ENCODE measurements at places on chromosomes 7 and 10.
A peak's percentile ranks its signal among the peaks of the same experiment; 100 is the strongest.

- no peak for DNase-seq
Measured at GRCh38 chr7:4713183-4713784, 31.2 kb downstream of the FOXK1 start.

DNA sequence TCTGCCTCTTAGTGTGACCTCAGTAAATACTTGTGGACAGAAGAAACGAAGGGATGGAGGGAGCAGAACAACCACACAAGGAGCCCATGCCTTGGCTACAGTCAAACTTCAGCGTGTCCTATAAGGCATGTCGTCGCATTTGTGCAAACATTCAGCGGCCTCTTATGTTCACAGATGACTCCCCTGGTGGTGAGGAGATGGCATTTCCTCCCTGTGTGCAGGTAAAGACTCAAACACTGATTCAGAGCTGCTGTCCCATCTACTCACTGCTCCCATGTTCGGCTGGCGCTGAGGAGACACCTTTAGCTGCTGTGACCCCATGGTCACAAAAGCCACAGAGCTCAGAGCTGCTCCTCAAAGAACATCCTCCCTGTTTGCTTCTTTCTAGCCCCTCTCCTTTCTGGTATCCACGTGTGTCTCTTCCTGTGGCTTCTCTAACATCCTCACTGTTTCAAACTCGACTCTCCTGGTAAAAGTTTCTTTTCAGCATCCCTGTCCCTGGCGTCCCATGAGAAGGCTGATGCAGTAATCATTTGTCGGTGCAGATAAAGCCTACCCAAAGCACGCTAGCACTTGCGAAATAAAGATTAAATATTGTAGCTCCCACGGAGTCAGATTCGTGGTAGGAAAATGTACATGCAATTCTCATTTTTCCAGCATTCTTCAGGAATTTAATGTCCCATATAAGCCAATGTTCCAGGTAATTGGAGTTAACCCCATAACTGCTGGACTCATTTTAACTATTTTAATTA is 124.9 kb upstream of the NEBL start:
- no peak for DNase-seq

- no peak for DNase-seq
Measured at GRCh38 chr10:114511881-114512280, 107.6 kb upstream of the AFAP1L2 start.

- no peak for DNase-seq
Measured at GRCh38 chr10:112678581-112678980, 231.6 kb downstream of the VTI1A start.

DNA sequence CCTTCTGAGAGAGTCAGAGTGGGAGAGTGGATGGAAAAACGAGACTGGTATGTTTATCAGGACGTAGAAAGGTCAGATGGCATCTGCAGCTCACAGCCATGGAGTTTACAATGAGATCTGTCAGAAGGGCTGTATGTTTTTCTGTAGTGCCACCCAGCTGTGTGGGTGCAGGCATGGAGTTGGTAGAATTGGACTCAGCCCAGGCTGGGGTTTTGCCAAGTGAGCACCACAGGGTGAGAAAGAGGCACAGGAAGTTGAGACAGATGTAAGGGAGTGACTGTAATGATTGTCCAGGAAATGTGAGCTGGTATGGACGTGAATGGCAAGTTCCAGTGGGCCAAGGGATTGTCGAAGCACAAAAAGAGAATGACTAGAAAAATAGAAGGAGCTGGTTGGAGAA is 9.1 kb upstream of the ZYX start:
- no peak for DNase-seq

- no peak for DNase-seq
Measured at GRCh38 chr10:45183174-45183573, 132.2 kb downstream of the OR13A1 start.

DNA sequence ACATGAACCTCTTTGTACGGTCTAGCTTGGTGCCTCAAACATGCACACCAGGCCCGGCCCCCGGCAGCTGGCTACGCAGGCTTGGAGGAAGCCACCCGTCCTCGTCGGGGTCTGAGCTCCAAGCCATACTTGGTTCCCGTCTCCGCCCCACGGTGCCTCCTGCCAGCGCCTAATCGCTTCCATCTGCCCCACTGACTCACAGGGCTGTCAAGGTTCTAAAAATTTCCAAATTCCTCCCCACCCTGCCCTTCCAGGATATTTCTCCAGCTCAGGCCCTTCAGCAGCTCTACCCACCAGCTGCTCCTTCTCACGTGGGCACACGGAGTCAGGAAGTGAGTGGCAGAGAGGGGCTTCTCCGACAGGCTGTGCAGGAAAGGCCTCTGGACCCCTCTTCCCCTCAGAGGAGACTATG is 38.8 kb downstream of the TMEM270 start:
- DNase-seq = no peak

DNA sequence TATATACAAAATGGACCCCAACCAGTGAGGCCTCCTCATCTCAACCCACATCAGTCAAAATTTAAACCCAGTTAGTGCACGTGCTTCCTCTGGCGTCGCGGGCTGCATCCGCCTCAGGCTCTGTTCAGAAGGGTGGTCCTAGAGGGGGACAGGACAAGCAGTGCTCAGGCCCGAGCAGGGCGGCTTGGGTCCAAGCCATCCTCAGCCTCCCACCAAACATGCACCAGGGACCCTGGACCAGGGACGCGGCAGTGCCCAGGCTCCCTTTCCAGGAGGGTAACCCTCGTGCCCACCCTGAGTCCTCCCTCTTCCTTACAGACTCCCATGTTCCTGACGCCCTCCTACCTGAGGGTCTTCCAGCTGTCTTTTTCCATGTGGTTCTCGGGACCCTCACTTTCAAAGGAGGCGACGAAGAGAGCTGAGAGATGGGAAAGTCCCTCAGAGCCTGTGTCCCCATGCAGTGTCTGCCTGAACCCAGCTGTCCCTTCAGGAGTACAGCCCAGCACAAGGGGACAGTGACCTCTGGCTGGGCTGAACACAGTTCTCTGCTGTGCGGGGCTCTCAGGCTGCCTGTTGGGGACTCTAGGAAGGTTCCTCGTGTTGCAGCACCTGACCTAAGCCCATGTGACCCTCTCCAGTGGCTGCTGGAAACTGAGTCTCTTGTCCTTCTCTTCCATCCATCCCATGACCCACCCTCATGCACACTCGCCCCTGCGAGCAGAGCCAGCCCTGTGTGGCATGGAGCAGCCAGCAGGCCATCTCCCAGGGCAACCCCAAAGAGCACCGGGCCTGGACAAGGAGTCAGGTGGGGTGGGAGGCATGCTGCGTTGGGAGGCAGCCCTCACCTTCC is 58.1 kb downstream of the CSGALNACT2 start:
- DNase-seq = no peak

DNA sequence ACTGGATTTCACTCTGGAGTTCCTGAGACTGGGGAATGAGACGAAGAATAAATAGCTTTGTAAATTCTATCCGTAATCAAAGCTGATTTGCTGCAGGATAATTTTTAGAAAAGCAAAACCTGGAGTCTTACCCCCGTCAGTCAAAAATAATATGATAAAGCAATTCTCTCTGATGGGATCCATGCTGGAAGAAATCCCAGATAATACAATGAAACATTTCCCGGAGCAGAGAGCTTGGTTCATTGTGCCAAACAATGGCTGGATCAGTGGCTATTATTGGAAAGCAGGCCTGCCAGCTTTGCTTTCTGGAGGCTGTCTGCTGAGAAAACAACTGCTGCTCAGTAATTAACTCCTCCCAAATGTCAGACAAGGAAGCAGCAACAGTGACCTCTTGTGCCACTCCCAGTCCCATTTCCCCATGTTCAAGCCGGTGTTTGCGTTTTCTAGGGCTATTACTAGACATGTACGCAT is 609.4 kb upstream of the PCDH15 start:
- DNase-seq = no peak

DNA sequence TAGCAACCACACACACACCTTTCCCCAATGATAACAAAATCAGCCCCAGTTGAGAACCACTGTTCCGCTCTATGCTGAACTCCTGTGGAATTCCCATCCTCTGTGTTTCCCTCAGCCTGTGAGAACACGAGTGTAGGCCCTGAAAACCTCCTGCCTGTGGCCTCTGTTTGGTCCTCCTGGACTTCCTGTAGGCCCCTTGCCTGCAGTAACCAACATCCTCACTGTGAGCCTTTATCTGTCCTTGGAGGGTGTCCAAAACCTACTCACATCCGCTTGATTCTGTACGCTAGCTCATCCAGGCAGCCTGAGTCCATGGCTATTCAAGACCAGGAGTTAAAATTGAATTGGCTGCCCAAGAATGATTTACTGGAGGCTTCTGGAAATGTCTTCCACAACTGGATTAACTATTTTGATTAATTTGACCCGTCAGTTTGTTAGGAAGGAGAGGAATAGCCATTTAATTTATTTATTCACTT is 149.8 kb downstream of the AKR1D1 start:
- DNase-seq = no peak

DNA sequence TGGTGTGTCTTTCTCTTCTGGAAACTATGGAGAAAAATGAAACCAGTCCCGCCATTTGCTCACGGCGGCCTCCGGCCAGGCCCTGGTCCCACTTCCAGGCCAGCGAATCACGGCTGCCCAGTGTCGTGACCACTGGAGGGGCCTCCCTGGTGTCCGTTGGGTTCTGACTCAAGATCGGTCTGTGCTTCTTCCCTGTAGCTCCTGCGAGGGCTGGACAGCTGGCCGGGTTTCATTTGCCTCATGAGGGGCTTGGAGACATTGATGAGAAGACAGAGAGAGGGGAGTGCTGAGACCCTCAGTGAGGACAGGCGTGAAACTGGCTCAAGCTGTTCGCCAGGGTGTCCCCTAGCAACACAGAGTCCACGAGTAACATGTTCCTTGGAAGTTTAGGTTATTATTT is 108.6 kb downstream of the ADARB2 start:
- DNase-seq = no peak

DNA sequence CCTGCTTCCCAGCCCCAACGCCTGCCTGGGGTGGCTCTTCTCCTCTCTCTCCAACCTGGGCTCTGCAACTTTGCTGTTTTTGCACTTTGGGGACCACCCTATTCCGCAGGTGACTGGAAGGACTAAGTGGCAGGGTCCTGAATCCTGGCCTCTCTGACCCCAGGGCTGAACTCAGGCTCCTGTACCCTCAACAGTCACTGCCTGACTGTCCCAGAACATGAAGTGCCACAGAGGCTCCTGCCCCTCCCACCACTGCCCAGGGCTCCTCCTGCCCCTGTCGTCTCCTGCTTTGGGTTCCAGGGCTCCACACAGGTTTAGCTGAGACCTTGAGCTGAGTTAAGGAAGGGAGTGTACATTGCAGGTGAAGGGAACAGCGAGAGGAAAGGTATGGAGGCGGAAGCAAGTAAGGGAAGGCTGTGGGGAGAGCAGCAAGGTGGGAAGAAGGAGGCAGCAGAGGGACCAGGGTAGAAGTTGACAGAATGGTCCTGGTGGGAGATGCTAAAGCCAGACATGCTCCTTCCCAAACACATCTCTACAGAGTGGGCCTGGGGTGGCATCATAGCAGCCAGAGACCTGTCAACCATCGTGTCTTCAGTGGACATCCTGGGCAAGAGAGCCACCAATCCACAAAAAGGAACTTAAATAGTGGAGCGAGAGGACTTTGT is 5.7 kb upstream of the GRID1 start:
- no peak for DNase-seq

GRCh38 chr7:64098-64915 is 128.1 kb upstream of the FAM20C start:
- DNase-seq = peak; percentile 17

GRCh38 chr10:119655566-119656001 is 4.4 kb downstream of the BAG3 start:
- no peak for DNase-seq

DNA sequence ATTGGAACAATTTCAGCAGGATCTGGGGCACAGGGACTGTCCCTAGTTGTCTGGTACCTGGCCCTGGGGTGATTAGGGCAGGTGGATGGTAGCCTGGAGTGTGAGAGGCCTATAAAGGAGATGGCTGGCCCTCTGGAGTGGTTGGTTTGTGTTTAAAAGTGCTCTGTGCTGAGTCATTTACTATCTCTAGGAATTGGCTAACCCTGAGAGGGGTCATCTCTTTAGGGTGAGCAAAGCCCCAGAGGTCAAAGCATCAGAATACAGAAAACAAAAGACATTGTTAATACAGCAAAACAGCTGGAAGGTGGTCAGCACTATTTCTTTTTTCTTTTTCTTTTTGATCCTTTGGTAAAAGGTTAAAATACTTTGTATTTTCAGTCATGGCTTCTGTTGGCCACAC is 43.4 kb upstream of the BMPER start:
- DNase-seq = no peak

- no peak for DNase-seq
Measured at GRCh38 chr10:114911052-114911711, 26.8 kb upstream of the TRUB1 start.

DNA sequence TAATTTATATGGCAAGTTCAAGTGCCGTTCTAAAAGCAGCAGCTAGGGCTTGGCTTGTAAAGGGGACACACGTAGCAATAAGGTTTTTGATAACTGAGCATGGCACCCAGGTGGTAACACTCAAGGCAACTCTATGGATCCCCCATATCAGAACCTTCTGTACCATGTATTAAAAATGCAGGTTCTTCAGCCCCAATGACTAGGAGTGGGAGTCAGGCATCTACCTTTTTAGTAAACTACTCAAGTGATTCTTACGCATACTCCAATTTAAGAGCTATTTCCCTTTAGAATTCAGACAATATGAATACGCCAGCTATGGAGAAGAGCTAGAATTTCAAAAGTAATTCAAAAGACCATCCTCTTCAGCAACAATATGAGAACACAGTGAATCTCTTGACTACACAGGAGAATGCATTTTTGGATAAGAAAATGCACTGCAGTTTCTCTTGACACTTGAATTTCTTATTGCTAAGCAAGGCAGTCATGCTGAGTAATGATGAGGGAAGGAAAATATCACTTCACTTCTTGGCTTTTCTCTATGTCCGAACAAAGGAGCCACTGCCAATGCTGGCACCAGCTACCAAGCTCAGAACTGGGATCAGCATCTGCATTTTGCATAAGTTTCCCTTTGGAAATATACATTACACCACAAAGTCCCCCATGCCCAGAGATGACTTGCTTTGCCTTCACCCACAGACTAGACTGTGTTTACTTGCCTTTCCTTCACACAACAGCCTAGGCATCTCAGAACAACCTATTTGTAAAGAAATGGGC is 53.5 kb downstream of the ABLIM1 start:
- DNase-seq = no peak

- no peak for DNase-seq
Measured at GRCh38 chr7:137925754-137926153, 76.1 kb downstream of the CREB3L2 start.

- no peak for DNase-seq
Measured at GRCh38 chr10:127845756-127846155, 47.0 kb downstream of the CLRN3 start.

DNA sequence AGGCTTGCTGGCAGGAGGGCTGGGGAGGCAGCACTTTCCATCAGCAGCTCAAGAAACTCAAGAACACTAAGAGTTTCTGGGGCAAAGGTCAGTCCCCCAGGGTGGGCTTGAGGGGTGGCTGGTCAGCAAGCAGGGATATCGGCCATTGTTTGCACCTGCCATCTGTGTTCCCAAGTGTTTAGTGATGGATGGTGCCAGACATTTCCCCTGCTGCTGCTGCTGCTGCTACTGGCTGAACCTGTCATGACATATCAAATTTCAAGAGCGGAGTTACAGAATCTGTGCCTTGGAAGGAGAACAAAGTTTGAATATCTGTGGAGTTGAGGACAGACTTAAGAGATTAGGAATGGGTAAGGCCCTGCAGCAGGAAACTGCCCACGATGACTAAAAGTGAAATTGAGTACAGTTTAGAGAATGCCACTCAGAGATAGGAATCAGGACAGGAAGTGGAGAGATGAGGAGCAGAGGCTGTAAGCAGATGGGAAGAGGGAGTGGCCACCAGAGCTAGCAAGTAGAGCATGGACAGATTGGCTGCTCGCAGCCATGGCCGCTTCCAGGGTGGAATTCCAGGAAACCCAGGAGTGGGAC is 39.2 kb upstream of the PPP1R3C start:
- peak; percentile 22 for DNase-seq

Measured in DMS79 (cell line).